ENCODE measurements at places on chromosomes 4 and X.
A peak's percentile ranks its signal among the peaks of the same experiment; 100 is the strongest.

DNA sequence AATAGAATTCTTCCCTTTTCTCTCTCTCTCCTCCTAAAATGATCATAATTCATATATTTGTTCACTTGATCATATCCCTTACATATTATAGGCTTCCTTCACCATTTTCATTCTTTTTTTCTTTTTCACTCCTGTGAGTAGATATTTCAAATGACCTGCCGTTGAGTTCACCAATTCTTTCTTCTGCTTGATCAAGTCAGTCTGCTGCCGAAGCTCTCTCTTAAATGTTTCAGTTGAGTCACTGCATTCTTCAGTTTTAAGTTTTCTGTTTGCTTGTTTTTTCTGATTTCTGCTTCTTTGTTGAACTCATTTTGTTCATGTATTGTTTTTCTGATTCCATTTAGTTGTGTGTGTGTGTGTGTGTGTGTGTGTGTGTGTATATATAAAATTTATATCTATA lies 354.3 kb downstream of the GPAT3 start:
- DNase-seq, result no peak

DNA sequence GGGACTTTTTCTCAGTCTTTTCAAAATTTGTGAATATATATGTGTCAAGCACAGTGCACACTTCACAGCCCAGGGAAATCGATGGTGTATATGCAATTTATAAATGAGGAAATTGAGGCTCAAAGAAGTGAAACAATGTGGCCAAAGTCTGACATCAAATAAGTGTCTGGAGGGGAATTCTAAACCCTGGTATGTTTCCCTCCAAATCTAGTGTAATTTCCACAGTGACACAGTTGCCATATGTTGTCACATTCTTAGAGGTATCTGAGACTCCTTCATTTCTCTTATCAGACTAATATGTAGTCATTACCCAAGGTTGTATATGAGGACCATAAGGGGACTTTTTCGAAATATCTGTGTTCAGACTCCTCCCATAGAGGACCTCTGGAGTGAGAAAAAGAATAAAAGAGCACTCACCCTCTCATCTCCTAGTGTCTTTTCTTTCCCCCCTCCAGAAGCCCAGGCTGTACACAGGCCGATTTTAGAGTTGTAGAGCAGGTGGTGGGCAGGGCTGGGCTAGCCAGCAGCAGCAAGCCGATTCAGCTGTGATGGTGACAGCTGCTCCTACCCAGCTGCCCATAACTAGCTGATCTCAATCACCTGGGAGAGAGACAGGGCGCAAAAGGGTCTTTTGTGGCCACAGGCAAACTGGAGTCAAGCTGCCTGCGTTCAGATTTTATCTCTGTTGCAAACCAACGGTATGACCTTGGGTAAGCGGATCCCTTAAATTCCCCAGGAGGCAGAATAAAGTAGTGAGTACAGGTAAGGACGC lies 55.1 kb downstream of the CLCN5 start:
- DNase-seq, result peak; percentile 79

GRCh38 chr4:94359838-94360237 lies 17.2 kb upstream of the HPGDS start:
- DNase-seq, result no peak

GRCh38 chr4:108763226-108763593 lies 357 bp upstream of the ETNPPL start:
- no peak for DNase-seq

GRCh38 chrX:12971282-12972003 lies 3.5 kb upstream of the TMSB4X start:
- DNase-seq, result no peak

DNA sequence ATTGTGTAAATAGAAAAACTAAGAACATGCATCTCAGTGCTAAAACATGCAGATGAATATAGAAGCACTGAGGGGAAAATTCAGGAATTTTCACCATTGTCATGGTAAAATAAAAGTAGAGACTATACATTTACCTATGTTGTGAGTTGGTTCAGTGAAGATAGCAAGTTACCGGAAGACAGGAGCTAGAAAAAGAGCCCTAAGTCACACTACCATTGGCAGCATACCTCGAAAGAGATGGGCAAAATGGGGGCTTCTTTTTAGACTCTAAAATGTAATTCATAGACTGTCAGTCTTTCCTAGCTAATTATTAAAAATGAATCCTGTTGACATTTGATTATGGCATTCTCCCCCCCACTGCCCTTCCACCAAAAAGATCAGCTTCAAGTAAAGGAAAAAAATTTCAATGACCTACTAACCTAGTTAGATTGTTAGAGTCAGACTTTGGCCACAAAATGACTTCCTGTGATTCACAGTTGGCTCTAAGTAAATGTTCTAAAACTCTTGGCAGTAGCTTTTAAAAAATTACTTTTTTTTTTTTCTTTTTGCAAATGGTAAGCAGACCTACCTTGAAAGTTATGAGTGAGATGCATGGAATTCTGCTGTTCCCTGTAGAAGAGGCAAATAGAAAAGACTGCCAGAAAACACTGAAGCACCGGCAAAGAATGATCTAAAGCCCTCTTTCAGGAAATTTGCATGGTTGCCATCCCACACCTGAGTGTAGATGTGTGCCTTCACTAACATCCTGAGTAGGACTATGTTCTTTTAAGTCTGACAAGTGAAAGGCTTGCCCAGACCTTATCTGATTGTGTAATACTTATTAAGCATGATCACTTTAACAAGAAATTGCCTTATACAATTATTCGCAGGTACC lies 26.4 kb upstream of the ARSJ start:
- DNase-seq, result no peak

Measured in NCI-H1694 (cell line).